ENCODE measurements at places on chromosomes 2 and 18.

- DNase-seq, result no peak
Measured at GRCh38 chr2:234976479-234977227, 24.8 kb downstream of the SH3BP4 start.

- DNase-seq, result no peak
Measured at GRCh38 chr2:231727621-231728020, 19.3 kb downstream of the PTMA start.

- no peak for DNase-seq
Measured at GRCh38 chr2:188773075-188773474, 201.1 kb upstream of the COL3A1 start.

DNA sequence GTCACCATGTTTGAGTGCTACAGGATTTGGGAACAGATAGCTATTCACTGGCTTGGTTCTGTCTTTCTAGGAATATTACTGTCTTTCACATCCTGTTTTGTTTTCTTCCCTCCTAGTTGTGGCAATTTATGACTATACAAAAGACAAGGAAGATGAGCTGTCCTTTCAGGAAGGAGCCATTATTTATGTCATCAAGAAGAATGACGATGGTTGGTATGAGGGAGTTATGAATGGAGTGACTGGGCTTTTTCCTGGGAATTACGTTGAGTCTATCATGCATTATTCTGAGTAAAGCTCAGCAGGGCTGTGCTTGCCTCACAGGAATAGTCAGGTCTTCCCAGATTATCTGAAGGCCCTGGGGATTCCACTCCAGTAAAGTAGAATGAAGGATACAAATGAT, 98.9 kb downstream of the ABI2 start:
- DNase-seq, result peak; percentile 59

GRCh38 chr2:10094271-10094814, 14.1 kb upstream of the CYS1 start:
- no peak for DNase-seq

DNA sequence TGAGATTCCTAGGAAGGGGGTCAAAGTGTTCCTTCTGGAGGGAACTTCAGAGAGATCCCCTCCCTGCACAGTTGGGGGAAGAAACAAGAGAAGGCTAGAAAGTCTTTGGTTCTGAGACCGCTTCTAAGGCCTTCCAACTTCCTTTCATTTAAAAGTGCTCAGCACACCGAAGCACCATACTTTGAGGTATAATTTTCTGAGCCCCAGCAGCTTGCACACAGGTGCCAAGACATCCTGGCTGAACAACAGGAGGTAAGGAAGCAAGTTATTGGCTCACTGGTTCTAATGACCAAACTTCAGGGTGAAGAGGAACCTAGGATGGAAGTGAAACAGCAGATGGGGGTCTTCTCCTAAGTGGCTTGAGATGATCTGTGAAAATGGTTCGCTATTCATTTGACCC, 19.2 kb downstream of the TMEM177 start:
- no peak for DNase-seq

- no peak for DNase-seq
Measured at GRCh38 chr2:5618271-5618670, 73.9 kb upstream of the SOX11 start.

- no peak for DNase-seq
Measured at GRCh38 chr2:101403745-101404144, 16.4 kb upstream of the CREG2 start.

DNA sequence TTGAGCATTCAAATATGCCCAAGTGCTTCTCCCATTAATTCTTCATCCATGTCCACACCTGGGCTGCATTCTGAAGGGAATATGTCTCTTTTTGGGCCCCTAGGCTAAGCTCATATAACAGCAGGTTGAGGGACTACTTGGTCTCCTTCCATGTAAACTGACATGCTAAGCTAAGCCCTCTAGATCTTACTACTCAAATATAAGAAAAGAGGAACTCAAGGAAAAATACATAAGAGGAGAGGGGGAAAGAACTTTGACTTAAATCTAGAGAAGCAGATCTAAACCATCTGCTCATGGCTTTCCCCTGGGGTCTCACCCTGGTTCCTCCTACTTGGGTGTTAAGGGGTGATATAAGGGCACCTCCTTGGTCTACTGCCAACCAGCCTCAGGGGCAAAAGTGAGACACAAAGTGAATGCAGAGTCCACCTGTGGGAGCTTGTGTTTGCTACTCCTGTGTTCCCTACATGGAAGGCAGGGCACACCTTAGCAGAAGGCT, 19.8 kb upstream of the NFU1 start:
- DNase-seq, result no peak

GRCh38 chr2:199160081-199160480, 297.7 kb downstream of the SATB2 start:
- DNase-seq, result no peak

GRCh38 chr2:29015701-29016470, 34.8 kb downstream of the TOGARAM2 start:
- DNase-seq, result no peak

GRCh38 chr2:223549215-223549614, 52.9 kb downstream of the SCG2 start:
- peak; percentile 35 for DNase-seq

GRCh38 chr18:49751427-49752094, 61.8 kb downstream of the ACAA2 start:
- DNase-seq, result no peak

DNA sequence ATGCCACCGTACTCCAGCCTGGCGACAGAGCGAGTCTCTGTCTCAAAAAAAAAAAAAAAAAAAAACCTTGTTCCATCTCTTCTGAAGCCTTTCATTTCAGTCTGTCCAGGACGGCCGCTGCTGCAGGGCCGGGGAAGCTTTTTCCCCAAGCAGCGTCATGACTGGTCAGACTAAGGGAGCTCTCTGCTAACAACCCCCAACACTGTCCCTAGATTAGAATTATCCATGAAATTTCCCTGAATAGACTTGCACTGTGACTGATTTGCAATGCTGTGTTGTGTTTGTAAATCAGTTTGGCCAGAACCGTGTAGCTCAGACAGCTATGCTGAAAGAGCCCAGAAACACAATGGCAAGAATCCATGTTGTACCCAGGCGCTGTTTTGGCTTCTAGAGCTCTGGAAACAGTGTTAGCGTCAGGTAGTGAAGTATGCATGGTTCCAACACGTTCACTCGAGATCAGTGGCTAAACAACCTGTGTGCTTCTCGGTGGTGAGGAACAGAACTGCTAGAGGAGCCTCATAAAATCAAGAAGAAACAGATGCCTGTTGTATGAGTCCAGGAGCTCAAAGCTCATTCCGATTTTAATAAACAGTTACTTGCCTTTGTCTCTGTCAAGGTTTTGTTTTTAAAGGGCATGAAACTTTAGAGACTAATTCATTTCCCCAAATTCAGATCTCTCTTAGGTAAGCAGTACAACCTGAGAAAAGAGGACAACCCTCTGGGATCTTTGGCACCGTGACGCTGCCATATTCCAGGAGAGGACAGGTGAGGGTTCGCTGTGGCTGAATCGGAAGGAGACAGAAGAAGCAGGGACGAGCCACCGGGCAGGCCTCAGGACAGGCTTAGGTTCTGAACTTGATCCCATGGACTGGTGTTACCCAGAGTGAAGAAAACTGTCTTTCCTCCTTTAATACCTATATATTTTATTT, 43.5 kb downstream of the GORASP2 start:
- DNase-seq, result no peak

- no peak for DNase-seq
Measured at GRCh38 chr2:138112536-138112935, 148.3 kb downstream of the HNMT start.

- DNase-seq, result no peak
Measured at GRCh38 chr2:227450926-227451654, 20.9 kb upstream of the AGFG1 start.

- DNase-seq, result peak; percentile 57
Measured at GRCh38 chr2:237859533-237860272, at the start of gene RAMP1. RAMP1 (plus strand) TSS chr2:237859623; CDS start chr2:237859676, 53 bp downstream.

DNA sequence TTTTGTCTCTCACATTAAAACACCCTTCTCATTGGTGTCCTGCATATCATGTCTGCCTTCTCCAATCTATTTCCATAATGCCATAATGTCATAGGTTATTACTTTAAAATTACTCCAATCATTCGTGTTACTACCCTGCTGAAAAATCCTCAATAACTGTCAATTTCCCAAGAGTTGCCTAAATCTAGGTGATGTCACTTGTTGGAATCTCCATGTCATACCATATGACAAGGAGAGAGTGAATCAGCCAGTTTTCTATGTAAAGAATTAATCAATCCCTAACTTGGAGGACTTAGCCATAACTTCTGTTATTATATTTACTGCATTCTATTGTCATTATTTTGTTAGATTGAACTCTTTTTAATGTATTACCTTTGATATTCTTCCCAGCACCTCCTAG, 62.5 kb downstream of the PHLPP1 start:
- DNase-seq, result no peak

DNA sequence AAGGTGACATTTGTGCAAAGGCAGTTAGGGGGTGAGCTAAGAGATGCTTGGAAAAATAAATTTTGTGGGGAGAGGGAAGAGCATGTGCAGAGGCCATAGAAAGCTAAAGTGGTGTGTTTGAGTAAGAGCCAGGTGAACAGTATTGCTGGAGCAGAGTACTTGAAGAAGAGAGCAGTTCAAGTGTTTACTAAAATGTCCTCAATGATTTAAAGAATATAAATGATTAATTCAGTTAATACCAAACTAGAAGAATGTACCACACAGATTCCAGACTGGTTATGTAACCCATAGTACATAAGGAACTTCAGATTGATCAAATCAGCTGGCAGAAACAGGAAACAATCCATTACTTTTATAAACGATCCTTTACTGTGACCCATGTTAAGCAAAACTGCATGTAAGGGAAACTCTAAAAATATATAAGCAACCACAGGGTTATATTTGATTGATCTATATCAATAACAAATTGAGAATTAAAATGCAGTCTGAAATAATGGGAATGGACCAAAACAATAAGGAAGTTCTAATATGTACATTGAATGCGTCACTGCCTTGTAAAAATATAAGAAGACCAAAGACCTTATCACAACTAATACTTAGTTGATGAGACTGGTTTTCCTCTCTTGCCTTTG, 76.9 kb downstream of the LDAH start:
- DNase-seq, result no peak

- DNase-seq, result peak; percentile 96
Measured at GRCh38 chr2:127701193-127701650, at the start of gene SFT2D3. SFT2D3 (plus strand) TSS chr2:127701497; CDS start chr2:127701529, 32 bp downstream.

DNA sequence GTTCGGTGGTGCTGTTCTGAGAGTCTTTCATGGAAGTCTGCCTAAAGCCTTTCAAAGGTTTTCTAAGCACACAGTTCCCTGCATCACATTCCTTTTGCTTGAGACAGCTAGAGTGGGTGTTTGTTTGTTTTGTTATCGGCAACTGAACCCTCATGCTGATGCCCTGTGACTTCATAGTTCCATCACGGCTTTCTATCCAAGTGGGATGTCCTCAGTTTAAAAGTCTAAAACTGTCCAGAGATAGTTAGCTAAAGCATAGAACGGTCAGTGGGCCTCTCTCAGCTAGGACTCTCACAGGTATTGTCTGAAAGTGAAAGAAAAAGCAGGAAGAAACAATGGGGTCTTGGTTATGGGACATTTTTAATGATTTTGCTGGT, 337.3 kb downstream of the OSR1 start:
- DNase-seq, result peak; percentile 73

DNA sequence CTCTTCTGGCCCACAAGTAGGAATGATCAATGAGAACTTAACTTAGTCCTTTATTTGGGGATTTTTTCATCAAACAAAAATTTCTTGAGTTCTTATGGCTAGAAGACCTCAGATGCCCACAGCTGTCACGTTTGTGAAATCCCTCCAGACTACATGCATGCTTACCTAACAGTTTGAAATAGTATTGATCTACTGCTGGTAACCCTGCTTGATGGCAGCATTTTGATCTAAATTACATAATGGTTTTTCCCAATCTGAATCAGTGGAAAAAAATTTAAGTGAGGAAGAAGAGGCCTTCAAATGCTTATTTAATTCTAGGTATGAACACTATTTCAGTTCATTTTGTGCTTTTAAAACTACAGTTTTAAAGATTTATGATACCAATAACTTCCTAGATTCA, 13.9 kb downstream of the ERMN start:
- DNase-seq, result no peak
